Dorsolateral prefrontal cortex (tissue), 122 donors: ENCODE measurements at places on chromosomes 2 and 18.

DNA sequence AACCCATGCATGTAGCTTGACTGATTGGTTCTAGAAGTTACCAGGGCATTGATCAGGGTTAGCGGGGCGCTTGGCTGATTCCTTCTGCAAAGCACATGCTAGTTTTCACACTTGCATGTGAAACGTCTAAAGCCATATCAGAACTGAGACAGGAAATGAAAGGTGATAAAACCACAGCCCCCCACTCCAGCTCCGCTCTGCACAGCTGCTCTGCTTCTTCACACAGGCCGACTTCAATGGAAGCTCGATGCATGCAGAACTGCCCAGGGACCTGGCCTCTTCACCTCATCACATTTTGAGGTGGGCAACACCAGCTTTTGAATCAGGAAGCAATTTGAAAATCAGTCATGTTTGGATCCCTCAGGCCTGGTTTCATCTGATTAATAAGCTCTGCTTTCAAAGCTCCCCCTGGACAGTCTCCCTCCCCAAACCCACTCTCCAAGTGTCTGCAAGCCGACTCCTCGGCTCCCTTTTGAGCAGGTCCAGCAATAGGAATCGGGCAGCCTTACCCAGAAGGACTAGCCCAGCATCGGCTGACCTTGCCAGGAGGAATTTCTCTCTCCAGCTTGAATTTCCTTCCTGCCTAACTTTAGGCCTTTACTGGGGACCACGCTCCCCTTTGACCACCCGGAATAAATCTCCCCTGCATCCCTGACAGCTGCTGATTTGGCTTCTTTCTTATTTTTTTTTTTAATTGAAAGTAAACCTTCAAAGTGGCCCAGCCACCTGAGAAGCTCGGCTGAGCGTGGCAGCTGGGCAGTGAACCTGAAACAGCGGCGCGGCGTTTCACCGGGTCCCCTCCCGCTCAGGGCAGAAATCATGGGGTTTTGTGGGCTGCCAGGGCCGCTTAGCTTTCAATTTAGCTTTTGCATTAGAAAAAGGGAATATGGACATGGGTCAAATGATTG is 31.7 kb downstream of the HRH4 start:
- no peak for DNase-seq

- no peak for DNase-seq
Measured at GRCh38 chr2:215664847-215665525, 229.1 kb upstream of the FN1 start.

- DNase-seq = no peak
Measured at GRCh38 chr2:76579911-76580310, 869.2 kb upstream of the GCFC2 start.

DNA sequence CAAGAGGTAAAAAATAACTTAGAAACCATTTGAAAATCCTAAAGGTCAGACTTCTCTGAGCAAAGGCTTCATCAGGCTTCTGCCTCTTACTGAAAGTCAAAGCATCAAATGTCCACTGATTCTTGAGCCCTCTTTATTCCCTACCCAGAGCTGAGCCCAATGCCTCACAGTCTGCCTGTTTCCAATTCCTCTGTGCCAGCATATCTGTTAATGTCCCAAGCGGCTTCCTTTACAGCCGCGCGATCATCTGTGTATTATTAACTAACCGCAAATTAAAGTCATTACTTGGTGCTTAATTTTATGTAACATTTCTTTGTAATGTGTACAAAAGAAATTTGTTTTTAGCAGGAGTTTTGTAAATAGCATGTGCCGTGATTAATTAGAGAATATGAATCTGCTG is 418.8 kb upstream of the HNRNPA3 start:
- no peak for DNase-seq

GRCh38 chr2:34107811-34108210 is 508.7 kb upstream of the FAM98A start:
- DNase-seq = no peak

GRCh38 chr2:236642125-236642524 is 72.5 kb downstream of the ACKR3 start:
- DNase-seq = no peak

DNA sequence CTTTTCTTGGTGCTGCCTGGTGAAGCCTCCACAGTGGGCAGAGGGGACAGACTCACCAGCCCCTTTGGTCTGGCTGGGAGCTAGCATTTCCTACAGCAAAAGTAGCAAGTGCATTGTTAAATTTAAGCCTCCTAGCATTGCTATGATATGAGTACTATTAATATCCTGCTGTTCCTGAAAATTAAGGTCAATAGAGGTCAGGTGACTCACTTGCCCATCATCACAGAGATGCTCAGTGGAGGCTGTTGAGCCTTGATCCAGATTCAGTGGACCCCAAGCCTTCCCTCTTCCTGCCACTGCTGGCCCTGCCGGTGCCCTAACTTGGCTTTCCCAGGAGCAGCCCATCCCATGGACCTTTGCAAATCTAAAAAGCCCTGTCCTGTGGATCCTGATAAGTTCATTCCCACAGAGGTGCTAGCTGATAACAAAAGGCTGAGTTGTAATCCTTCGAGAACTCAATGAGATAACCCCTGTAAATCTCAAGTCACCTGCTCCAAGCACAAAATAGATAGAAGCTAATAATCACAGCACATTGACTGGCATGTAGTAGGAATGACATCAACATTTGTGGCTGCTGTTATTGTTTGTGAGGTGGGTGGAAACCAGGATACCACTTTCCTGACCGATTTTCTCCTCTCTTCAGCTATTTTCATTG is 84.4 kb downstream of the THNSL2 start:
- DNase-seq = no peak

GRCh38 chr2:236545814-236546480 is 23.7 kb upstream of the ACKR3 start:
- no peak for DNase-seq

DNA sequence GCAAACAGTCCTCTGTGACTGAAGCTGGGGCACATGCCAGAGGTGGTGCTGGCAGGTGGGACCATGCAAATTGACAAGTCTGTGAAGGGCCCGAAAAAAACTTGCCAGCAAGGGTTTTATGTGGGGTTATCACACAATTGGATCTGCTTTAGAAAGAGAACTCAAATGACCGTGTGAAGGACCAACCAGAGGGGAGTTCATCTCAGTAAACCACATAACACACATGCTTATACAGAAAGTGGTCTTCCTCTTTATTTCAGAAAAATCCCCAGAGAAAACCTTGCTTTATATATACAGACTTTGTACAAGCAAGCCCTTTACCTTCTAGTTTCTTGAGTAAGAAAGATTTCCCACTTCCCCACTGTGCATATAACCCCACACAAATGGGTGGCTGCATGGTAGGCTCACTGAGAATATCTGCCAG is 46.7 kb downstream of the KIDINS220 start:
- DNase-seq = no peak

GRCh38 chr2:219698748-219699439 is 71.5 kb downstream of the SLC4A3 start:
- no peak for DNase-seq

- DNase-seq = no peak
Measured at GRCh38 chr2:14297340-14297739, 335.2 kb upstream of the LRATD1 start.

GRCh38 chr18:77168811-77169311 is 36.3 kb upstream of the MBP start:
- no peak for DNase-seq

- DNase-seq = no peak
Measured at GRCh38 chr2:10054976-10055375, 11.6 kb downstream of the KLF11 start.

GRCh38 chr18:22703883-22704585 is 229.1 kb upstream of the RBBP8 start:
- no peak for DNase-seq

- no peak for DNase-seq
Measured at GRCh38 chr2:216629784-216630183, 3.4 kb upstream of the IGFBP2 start.

DNA sequence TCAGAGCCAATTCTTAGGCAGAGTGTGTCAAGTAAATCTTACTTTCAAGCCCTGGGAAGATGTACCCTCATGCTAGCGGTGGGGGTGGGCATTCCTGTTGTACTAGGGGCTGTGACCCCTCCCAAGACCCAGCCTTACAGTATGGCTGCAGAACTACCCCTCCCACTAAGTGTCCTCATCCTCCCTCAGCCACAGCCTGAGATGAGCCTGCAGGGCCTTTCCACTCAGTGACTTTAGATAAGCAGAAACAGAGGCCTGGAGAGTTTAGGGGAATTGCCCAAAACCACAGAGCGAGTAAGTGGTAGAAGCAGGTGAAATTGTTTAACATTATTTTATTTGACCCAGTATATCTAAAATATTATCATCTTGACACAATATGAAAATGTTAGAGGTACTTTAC is 36.6 kb downstream of the TTC32 start:
- no peak for DNase-seq

DNA sequence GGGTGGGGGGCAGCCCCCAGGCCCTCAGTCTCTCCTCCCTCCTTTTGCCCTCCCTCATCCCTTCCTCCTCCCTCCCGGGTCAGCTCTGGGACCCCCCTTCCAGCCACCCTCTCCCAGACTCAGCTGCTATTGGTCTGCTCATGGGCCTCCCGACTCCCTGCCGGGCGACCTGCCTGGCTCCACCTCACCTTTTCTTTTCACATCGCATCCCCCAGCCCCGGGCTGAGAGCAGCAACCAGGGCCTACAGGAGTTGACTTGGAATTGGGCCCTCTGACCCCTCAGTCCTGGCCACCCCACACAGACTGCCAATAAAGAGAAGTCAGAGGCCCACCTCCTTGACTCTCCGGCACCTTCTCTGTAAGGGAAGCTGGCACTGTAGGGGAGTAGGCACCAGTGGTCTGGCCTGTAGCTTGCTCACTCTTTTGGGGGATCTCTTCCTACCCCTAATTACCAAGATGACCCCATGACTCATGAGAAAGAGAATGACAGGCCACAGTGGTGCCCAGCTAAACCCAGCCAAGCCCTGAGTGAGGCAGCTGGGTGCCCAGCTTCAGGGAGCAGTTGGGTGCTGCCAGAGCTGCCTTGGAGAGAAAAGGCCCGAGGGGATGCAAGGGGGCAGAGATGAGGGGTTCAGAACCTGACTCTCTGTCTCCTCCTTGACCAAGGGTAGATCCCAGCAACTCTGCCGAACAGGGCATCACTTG is 2.0 kb upstream of the ECEL1 start:
- peak; percentile 32 for DNase-seq

GRCh38 chr2:188349019-188349418 is 57.3 kb downstream of the GULP1 start:
- no peak for DNase-seq

- no peak for DNase-seq
Measured at GRCh38 chr18:35514752-35515459, 17.1 kb upstream of the INO80C start.

- DNase-seq = no peak
Measured at GRCh38 chr2:134218930-134219658, 34.8 kb upstream of the MGAT5 start.

DNA sequence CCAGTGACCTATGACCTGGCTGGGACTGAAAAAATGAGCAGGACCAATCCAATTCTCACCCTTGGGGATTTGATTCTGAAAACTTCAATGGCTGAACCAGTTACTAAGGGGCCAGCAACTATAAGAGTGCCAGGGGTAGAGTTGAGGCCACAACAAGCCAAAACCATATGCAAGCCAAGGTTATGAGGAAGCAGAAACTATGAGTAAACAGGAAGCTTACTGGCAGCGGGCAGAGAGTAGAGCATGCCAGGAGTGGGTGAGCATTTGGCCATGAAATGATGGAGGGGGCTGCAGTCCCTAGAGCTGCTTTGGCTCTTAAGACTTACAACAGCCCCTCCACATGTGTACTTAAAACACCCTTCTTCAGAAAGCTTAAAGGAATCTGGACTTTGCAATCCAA is 82.4 kb downstream of the RBMS1 start:
- no peak for DNase-seq

DNA sequence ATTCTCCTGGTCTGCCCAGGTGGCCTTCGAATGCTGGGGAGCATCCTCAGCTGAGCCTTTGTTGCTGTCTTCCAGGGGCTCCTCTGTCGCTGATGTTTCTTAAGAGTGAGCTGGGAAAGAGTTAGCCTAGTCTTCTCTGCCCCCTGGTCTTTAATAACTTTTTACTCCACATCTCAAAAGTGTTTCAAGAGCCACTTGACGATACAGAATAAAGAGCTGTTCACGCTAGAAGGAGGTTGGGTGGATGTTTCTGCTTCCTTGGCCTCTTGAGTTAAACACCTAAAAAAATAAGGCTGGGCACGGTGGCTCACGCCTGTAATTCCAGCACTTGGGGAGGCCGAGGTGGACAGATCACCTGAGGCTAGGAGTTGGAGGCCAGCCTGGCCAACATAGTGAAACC is 2.8 kb upstream of the BUB1 start:
- DNase-seq = no peak

- no peak for DNase-seq
Measured at GRCh38 chr2:55311444-55311870, 42.4 kb upstream of the MTIF2 start.

- DNase-seq = no peak
Measured at GRCh38 chr2:1975060-1975459, 230.7 kb upstream of the PXDN start.

- DNase-seq = no peak
Measured at GRCh38 chr18:79775441-79776221, 22.1 kb upstream of the KCNG2 start.

GRCh38 chr2:27003007-27003406 is 29.8 kb upstream of the TMEM214 start:
- no peak for DNase-seq

DNA sequence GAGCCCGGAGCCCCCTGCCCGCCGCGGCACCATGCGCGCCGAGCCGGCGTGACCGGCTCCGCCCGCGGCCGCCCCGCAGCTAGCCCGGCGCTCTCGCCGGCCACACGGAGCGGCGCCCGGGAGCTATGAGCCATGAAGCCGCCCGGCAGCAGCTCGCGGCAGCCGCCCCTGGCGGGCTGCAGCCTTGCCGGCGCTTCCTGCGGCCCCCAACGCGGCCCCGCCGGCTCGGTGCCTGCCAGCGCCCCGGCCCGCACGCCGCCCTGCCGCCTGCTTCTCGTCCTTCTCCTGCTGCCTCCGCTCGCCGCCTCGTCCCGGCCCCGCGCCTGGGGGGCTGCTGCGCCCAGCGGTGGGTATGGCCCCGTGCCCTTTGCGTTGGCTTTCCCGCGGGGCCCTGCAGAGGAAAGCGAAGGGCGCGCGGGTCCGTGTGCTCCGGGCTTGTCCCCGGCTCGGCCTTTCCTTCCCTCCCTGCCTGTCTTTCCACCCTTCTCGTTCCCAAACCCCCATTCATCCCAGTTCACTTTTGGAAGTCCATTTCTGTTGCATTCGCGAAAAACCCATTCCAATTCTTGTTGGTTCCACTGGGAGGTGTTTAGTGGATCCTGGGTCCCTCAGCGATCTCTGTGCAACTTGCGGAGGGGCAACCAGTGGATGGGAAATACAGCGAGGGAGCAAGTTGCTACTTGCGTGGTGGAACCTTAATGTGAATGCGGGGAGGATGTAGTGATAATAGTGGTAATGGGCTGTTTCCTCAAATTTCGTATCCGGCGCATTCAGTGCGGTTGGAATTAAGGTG is 599 bp downstream of the ADAM23 start:
- no peak for DNase-seq

DNA sequence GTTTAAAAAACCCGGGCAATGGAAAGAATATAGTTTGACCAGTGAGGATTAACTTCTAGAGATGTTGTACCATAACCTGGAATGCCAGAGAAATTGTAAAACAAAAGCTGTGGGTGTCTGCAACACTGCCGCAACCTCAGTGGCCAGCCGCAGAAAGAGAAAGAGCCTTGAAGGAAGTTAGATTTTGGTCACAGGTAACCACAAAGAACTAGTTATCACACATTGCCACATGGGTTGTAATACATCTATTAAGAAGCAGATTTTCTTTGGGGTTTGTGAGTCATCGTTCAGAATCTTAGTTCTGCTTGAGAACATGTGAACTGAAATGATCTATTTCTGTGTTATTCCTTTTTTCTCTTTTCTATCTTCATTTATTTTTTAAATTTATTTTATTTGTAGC is 222.9 kb upstream of the AGAP1 start:
- DNase-seq = no peak
